ENCODE measurements at places on chromosomes 7 and 10. TPM values are rescaled to one million over a fixed set of nuclear protein-coding genes. Genes with fewer than 3 reads are reported as not detected.

- no peak for DNase-seq
Measured at GRCh38 chr7:97576043-97576442, 155.8 kb upstream of the TAC1 start.

DNA sequence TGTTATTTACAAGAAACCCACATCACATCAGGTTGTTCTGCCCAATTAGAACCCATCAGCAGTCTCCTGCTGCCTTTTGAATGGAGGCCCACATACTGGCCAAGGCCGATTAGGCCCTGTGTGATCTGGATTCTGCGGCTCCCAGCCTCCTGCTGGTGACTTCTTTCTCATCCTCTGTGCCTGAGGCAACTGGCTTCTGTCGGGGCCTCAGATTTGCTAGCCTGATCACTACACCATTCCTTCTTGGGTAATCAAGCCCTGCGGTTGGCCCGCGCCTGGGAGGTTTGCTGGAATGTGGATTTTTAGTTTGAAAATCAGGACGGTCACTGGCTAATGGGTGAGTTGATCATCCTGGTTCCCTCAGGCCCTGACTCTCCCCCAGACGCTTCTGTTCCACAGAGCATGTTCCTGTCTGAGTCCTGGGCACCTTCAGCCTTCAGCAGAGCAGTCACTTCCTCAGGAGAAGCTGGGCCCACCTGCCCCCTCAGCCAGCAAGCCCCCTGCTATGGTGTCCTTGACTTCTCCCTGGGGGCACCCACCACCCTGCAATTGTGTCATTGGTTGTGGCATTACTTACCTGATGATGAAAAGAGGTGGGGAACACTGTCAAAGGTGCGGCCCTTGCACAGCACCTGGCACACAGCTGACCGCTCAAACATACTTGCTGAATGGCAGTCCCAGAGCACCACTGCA lies 207.6 kb downstream of the PHTF2 start:
- no peak for DNase-seq

DNA sequence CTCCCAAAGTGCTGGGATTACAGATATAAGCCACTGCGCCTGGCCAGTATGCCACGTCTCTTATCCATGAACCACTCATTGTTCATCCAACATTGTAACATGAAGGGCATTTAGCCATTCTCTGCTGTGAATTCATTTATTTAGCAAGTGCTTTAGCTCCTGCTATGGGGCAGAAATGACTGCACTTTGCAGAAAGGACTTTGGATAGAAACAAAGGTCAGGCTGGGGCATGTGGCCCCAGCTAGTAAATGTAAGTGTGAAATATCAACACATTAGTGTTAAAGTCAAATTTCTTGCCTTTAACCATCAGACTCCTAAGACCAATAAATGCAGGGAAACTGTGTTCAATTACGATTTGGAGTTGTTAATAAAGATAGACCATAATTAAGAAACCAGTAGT lies 27.7 kb upstream of the TAX1BP1 start:
- DNase-seq: no peak

The MEIG1 gene
- total RNA-seq: not detected

- no peak for DNase-seq
Measured at GRCh38 chr10:12750526-12751201, 250.8 kb downstream of the CCDC3 start.

DNA sequence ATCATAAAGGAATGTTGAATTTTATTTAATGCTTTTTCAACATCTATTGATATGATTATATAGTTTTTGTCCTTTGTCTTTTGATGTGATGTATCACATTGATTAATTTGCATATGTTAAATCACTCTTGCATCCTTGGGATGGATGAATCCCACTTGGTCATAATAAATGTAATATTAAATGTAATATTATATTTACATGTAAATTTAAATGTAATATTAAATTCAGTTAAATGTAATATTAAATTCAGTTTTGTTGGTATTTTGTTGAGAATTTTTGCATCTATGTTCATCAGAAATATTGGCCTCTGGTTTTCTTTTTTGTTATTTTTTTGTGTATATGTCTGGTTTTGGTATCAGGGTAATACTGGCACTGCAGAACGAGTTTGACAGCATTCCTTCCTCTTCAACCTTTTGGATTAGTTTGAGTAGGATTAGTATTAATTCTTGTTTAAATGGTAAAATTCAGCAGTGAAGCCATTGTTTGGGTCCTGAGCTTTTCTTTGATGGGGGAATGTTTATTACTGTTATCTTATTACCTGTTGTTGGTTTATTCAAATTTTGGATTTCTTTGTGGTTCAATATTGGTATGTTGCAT lies 37.8 kb downstream of the ABCA13 start:
- DNase-seq: no peak

GRCh38 chr7:74275401-74275881 lies 13.8 kb upstream of the CLIP2 start:
- DNase-seq: no peak

The SFTPA1 gene
- not detected for total RNA-seq

DNA sequence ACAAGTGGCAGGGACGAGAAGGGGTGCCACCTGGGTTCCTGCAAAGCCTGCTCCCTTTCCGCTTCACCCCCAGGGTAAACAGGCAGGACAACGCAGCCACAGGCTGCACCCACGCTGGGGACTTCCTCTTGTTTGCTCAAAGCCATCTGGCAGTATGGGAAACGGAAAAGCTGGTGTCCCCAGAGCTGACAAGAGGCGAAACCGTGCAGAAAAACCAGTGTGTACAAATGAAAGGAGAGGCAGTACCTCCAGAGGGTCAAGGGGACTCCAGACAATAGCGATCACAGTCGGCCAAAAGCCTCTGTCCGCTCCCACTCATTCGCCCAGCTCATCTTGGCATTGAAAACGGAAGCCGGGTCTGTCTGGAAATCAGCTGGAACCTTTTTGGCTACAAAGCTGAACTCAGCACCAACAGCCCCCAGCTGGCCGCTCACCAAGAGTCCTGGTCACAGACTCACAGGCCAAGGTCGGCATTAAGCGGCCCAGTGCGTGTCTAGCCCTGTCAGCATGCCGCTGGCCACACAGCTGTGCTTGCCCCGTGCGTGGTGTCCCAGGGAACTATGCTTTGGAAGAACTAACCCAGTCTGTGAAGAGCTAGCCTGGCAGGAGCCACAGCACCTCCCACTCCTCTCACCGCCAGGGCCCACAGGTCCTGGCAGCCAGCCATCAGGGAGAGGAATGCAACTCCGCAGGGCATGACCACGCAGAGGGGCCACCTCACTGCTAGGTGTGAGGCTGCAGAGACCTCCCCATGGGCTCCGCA lies 10.4 kb downstream of the TNS3 start:
- peak; percentile 28 for DNase-seq

DNA sequence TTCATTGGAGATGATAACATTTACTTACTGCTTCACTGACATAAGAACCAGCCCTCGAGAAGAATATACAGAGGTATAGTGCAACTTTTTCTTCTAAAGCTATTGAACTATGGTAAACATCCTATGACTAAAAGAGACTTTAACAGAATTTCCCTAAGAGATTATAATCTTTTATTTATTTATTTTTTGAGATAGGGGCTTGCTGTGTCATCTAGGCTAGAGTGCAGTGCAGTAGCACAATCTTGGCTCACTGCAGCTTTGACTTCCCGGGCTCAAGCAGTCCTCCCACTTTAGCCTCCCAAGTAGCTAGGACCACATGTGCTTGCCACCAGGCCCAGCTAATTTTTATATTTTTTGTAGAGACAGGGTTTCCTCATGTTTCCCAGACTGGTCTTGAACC lies 258.5 kb upstream of the FERD3L start:
- no peak for DNase-seq

- DNase-seq: no peak
Measured at GRCh38 chr7:94632338-94633013, 23.5 kb downstream of the SGCE start.

The CALML3 gene
- not detected for total RNA-seq

GRCh38 chr10:4549139-4549653 lies 276.8 kb upstream of the AKR1E2 start:
- no peak for DNase-seq

DNA sequence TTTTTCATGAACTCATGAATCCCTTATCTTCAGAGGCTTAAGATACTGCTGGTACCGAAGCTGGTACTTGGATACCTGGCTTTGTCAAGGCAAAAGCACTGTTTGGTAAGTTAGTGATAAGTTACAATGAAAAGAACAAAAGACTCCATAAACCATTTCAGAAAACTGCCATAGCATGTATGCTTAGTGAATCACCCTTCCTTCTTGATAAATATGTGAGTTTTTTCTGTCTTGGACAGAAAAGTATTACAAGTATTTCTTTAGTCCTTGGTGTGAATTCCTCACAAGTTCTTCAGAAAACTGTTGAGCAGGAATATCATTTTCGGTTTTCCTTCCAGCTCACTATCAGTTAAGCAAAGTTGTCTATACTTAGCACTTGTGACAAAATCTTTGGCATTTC lies 25.6 kb downstream of the PUS7 start:
- no peak for DNase-seq

- DNase-seq: no peak
Measured at GRCh38 chr10:34739915-34740314, 75.2 kb downstream of the PARD3 start.

The UCN3 gene
- total RNA-seq: not detected

DNA sequence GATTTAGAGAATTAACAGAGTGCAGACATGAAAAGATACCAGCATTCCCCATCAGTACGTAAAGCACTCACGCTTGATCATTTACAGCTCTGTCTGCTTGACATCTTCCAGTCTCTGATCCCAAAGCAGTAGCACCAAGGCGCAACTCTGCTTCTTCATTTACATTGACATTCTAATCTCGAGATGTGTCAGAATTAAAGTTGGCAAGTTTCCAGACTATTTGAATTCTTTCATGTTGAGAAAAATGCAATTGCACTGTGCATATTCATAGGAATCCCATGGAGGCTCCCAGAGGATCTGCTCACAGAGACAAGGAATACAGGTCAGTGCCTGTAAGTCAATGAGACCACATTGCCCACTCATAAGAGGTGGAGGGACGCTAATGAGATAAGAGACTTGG lies 183.9 kb downstream of the LRRN3 start:
- no peak for DNase-seq

DNA sequence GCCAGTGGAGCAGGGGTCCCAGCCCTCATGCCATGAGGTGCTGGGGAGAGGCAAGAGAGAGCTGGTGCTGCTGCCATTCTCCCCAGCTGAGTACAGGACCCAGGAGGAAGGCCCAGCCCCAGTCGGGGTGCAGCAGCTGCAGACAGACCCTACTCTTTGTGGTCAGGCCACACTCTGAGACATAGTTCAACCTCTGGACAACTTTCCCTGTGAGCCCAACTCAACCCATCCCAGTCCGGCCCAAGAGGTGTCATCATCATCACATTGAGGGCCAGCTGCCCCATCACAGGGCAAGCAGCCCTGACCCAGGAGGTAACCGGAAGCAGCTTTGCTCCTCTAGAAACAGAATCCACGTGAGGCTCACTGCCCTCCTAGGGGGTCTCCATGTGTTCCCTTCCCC lies 133.8 kb upstream of the KCNMA1 start:
- DNase-seq: no peak

- no peak for DNase-seq
Measured at GRCh38 chr7:82110146-82110840, 333.3 kb downstream of the CACNA2D1 start.

- no peak for DNase-seq
Measured at GRCh38 chr7:79282070-79282694, 171.3 kb downstream of the MAGI2 start.

All from tibial nerve (tissue), 4 donors.